NCI-H510A (cell line): ENCODE measurements at places on chromosomes 12 and 14.

GRCh38 chr12:46722394-46723185 is 103.2 kb downstream of the SLC38A4 start:
- no peak for DNase-seq

DNA sequence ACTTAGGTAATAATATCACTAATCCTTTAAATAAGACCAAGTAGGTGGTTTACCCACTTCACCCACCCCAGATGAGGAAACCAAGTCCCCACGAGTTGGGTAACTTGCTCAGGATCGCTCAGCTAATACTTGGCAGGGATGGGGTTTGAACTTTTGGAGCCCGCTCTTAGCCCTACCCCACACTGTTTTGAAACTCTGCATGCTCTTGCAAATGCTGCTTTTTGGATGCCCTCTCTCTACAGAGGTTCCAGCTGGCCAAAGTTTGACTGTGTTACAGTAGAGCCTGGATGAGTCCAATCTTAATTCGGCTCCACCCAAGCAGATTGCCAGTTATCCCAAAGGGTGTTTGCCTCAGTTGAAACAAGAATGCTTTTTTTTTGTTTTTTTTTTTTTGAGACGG is 6.8 kb downstream of the PLEKHG3 start:
- no peak for DNase-seq

DNA sequence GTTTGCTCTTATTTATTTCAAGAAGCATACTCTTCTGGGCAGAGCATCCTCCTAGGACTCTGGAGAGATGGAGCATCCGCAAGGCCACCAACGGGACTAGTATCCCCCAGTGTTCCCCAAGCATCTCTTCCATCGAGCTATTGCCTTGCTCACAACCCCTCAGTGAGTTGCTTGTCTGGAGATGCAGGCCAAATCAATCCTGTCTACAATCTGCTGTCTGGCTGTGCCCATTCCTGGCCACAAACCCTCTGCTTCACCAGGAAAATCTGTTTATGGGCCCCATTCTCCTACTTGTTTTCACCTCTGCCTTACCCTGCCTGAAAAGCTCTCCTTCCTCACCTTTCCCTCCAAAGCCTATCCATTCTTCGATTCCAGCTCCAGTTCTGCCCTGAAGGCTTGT is 219.2 kb downstream of the CACNA1C start:
- no peak for DNase-seq

- no peak for DNase-seq
These were observed 235.5 kb downstream of the AKAP6 start for GRCh38 chr14:32564596-32564995.

- no peak for DNase-seq
These were observed 8.7 kb upstream of the DCAF5 start for GRCh38 chr14:69161590-69161989.
